KBM-7 (cell line): ENCODE measurements at places on chromosomes 2 and 18.

DNA sequence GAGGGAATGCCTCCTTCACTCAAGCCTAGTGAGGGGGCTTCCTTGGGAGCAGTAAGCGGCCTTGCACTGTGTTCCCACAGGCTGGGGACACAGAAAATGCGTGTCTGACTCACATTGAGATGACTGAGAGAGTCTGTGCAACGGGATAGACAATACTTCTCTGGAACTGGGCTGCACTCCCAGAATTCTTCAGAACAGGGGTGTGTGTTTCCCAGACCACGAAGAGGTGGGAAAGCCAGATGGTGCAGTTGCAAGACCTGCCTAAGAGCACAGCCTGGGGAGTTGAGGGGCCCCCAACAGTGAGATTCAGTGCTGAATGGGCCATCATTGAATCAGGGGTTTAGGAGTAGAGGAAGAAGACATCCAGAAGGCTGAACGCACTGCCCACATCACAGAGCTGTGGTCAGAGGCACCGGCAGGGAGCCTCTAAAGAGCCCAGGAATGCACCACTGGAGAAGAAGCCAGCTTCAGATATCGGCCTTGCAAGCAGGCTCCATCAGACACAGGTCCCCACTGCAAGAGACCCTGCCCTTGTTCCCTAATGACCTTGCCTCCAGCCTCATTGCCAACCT lies 36.6 kb upstream of the MRPL19 start:
- no peak for DNase-seq

DNA sequence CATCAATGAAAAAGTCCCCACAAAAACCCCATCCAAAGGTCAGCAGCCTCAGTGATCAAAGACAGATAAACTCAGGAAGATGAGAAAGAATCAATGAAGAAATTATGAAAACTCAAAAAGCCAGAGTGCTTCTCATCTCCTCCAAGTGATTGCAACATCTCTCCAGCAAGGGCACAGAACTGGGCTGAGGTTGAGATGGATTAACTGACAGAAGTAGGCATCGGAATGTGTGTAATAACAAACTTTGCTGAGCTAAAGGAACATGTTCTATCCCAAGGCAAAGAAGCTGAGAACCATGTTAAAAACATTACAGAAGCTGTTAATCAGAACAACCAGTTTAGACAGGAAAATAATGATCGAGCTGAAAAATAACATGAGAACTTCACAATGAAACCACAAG lies 442.8 kb upstream of the SYT4 start:
- no peak for DNase-seq

- DNase-seq = no peak
Observed at GRCh38 chr2:223758131-223758840, 79.1 kb downstream of the AP1S3 start.

DNA sequence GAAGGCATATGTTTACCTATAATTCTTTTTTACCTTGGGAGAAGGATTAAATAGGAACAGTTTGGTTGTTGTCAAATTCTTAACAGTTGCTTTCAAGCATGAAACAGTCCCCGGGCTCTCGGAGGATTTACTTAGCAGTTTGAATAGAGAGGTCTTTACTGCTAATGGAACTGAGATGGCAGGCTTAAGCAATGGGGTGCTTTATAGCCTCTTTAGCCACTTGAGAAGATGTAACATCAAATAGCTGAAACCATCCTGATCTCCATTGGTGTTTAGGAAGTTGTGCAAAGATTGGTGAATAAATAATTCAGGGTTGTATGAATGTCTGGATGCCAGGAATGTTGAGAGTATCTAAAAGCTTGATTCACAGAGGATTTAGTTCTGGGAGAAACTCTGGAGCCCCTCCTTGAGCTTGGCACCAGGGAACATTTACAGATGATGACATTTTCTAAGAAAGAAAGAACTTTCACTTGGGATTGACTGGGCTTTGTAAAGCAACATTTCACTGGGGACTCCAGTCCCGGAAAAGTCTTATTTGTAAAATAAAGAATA lies 51.9 kb downstream of the PTPRM start:
- no peak for DNase-seq

DNA sequence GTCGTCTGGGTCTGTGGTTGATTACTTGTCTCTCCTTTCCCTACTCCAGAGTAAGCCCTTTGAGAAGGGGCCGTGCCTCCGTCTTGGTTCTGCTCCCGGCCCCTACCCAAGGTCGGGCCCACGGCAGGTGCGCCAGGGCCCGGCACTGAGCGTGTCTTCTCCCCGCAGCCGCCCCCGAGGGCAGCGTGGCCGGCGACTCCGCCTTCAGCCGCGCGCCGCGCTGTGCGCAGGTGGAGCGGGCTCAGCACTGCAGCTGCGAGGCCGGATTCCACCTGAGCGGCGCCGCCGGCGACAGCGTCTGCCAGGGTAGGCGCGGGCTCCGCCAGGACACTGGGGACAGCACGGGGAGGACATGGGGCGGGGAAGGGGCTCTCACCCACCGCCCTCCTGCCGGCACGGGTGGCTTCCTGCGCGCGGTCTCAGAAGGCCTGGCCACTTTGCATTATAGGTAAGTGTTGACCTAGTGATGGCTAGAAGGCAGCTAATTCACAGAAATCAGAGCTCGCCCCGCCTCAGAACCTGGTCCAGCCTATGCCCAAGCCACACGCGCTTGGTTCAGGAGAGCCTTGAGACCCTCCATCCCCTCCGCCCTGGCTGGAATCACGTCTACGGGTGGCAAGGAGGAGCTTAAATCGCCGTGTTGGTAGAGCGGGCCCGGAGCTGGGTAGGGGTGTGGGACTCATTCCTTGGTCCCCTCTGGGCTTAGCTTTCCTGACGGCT lies 43.5 kb downstream of the FBLN7 start:
- DNase-seq = no peak

- DNase-seq = no peak
Observed at GRCh38 chr2:233961905-233962304, 44.7 kb downstream of the TRPM8 start.

- no peak for DNase-seq
Observed at GRCh38 chr2:226524381-226524843, 275.2 kb downstream of the IRS1 start.

DNA sequence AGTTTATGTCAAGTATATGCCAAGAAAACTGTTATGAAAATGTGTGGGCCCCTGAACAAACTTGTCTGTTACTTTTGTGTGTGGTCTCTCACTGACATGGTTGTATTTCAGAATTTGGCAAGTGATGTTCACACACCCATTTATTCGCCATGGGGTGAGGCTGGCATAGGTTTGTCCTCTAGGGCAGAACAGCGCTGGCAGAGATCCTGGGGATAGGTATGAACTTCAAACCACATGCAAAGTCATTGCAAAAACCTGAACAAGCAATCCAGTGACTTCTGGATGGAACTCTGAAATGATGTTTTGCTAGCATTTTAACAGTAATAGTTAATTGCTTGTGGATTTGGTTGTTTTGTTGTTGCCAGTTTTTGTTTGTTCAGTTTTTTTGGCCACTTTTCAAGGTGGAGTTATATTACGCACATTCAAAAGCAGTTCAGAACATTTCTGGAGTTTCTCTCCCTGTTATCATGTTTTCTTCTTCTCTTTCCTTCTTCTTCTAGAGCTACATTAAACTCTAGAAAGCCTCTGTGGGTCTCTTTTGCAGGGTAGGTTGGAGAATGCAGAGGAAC lies 78.5 kb downstream of the MDH1 start:
- DNase-seq = no peak

DNA sequence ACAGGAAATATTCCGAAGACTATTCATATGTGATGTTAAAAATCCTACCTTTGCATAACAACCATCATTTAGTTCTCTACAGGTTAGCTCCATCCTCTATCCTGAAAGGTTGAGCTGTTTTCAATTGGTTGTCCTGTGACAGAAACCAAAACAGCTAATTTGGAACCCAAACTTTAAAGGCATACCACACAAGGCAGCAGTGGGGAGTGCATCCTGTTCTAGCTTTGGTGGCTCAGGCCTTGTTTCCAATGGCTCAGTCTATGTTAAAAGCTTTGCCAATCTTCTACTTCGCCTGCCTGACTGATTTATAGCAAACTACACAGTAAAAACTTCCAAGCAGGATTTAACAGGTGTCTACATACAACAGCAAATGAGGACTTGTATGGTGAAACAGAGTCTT lies 3.2 kb downstream of the CD226 start:
- no peak for DNase-seq

- no peak for DNase-seq
Observed at GRCh38 chr2:209236377-209236776, 187.5 kb upstream of the MAP2 start.

- no peak for DNase-seq
Observed at GRCh38 chr2:156430236-156430979, 5.8 kb upstream of the GPD2 start.

- DNase-seq = no peak
Observed at GRCh38 chr18:8933714-8934284, 168.7 kb upstream of the NDUFV2 start.

GRCh38 chr2:30260941-30261340 lies 29.6 kb downstream of the LBH start:
- no peak for DNase-seq

DNA sequence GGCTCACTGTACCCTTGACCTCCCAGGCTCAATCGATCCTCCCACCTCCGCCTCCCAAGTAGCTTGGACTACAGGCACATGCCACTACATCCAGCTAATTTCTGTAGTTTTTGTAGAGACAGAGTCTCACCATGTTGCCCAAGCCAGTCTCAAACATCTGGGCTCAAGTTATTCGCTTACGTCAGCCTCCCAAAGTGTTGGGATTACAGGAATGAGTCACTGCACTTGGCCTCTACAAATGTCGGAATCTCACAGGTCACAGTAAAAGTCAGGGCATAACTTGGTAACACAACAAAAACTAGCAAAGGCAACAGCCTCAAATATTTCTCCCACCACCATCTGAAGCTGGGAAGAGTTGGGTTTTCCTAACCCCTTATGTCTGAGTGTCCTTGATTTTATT lies 25.3 kb downstream of the SCG2 start:
- no peak for DNase-seq

- no peak for DNase-seq
Observed at GRCh38 chr2:211494536-211494935, 938.1 kb downstream of the CPS1 start.
